ENCODE measurements at places on chromosomes 11 and 22.

DNA sequence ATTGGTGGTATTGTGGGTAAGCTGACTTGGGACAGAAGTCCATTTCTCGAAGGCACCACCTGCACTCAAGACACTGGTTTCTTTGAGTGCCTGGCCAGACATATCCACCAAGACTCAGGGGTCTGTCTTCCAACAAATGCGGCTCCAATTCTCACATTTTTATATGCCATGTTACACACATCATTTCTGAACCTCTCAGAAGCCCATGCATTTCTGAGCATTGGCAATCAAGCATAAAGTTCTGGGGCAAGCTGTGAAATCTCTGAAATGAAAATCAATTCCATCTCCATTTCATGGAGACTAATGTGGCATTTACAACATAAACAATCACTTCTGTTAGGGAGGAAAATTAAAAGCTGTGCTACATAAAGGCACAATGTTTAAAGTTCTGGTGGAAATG is 243.7 kb downstream of the KIRREL3 start:
- DNase-seq, result no peak

DNA sequence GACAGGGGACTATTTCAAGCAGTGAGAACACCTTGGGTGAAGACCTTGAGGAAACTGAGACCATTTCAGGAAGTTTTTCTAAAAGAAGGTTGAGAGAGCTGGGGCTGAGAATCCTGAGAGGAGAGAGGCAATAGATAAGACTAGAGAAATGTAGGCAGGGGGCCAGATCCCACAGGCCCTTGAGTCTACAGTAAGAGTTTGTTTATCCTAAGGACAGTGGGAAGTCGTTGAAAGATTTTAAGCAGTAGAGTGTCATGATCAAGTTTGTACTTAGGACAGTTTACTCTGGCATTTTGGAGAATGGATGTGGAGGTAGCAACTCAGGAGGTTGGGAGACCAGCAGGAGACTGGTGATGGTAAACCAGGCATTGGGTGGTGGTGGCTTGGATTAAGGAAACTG is 17.1 kb downstream of the HSD17B12 start:
- DNase-seq, result no peak

DNA sequence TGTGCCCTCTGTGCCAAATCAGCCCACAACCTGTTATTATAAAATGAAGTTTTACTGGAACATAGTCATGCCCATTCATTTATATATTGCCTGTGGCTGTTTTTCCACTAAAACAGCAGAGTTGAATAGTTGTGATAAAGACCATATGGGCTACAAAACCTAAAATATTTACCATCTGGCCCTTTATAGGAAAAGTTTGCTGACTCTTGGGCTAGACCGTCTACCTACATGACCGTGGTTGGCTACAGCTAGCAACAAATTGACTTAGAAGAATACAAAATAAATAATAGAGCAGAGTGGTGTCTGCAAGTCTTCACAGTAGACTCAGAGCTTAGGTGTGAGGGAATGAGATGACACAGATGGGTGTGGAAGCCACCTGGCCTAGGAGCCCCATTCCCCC is 11.2 kb upstream of the IL18BP start:
- no peak for DNase-seq

DNA sequence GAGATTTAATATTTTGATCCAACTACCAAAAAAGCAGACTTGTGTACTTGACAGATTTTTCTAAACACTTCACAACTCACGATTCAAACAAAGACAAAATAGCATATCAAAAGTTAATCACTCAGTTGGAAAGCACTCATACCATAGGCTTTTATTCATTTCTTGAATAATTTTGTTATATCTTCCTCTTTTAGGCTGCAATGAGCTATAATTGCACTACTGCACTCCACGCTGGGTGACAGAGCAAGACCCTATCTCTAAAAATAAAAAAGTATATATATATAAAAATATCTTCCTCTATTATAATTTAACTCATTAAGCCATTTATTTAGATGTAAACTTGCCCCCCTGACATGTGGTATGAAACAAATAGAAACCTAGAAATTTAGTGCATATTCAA is 19.9 kb downstream of the SC5D start:
- DNase-seq, result no peak

- no peak for DNase-seq
Observed at GRCh38 chr11:35380603-35381002, 38.8 kb downstream of the SLC1A2 start.

DNA sequence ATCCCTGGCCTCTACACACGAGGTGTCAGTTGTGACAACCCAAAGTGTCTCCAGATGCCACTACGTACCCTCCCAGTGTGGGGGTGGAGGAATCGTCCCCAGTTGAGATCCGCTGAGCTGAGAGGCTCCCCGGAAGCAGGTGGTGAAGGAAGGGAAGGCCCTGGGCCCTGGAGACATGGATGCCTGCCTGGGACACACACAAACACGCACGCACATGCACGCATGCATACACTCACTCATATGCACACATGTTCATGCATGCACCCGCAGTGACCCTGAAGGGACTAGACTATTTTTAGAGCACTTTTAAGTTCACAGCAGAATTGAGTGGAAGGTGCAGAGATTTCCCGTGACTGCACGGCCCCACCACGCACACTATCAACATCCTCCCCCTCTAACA is 50.9 kb downstream of the PARVB start:
- no peak for DNase-seq

DNA sequence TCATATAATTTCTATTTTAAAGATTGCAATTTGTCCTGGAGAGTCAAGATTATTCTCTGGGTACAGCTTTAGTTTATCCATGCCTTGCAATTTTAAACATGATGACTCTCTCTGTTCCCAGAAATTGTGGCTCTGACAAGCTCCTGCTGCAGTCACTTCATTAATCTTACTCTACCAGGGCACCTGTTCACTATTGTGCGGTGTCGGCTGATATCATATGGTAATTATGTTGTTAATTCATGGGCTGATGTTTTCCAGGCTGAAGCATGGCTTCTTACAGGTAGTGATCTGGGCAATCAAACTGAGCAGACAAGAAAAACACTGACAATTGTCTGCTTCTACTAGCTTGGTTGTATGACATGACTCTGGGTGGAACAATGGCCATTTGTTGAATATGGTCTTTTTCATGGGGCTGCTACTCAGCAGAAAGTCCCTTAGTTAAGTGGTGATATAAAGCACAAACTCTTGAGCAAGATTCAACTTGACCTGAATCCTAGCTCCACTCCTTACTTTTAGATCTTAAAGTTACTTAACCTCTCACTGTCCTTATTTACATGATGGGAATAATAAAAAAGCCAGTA is 230.7 kb downstream of the FAT3 start:
- DNase-seq, result no peak

DNA sequence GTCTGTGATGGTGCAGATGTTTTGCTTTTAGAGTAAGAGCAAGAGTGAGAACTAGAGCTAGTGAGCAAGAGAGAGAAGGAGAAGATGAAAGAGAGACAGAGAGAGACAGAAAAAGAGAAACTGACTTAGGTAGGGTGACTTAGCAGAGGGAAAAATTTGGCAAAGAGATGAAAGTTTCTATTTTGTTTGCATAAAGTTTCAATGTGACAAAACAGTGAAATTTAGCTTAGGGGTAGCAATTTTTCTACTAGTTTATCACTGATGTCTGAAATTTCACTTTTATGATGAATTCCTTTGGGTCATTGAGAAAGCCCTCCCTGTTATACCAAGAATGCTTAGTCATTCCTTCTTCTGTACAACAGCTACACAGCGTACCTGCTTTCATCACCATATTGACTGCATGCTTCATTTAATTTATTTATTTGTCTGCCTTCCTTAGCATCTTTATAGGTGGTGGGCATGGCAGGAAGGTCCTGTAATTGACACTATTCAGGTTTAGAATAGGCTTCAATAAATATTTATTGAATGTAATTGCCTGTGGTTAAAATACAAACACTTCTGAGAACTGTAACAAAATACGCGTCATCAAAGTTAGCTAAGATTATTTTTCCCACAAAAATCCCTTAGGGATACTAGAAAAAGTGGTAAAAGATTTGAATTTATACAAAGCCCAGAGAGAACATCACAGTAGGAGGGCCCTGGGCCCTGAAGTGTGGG is 19.9 kb upstream of the CTSC start:
- no peak for DNase-seq

GRCh38 chr11:125262194-125262829 is 97.8 kb downstream of the PKNOX2 start:
- DNase-seq, result no peak

GRCh38 chr22:46074771-46075551 is 75.4 kb upstream of the PPARA start:
- no peak for DNase-seq

DNA sequence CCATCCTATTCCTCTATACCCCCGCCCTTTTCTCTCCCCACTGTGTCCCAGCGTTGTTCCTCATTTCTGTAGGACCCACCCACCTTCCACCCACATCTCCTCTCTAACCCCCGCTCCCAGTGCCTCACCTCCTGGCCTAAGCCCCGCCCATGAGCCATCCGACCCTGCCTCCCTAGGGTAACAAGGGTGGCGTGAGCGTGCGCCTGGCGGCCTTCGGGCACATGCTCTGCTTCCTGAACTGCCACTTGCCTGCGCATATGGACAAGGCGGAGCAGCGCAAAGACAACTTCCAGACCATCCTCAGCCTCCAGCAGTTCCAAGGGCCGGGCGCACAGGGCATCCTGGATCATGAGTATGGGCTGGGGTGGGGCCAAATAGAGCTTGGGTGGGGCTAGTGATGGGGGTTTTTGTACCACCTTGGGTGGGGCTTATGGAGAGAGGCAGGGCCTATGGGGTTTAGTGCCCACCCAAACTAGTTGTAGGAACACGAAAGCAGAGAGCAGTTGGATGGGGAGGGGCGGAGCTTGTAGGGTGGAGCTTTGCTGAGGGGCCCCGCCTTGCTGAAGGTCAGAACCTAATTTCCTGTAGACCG is 4.5 kb downstream of the INPP5J start:
- no peak for DNase-seq

- no peak for DNase-seq
Observed at GRCh38 chr11:115303929-115304531, 200.2 kb downstream of the CADM1 start.

DNA sequence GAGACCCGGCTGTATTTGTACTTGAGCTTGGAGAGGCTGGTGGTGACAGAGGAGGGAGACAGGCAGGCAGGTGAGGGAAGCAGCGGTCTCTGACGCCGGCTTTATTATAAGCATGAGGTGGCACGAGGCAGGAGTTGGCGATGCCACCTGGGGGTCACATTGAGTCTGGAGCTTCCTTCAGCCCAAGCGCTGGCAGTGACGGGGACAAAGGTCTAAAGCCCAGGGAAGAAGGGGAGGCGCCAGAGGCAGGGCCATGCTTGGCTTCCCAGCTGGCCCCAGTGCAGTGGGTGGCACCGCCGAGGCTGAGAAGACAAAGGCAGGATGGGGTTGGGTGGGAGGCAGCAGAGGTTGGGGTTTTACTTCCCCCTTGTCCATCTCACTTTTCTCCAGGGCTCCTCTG is 4.5 kb downstream of the FXYD2 start:
- DNase-seq, result no peak

GRCh38 chr22:46735747-46736608 is 2.1 kb downstream of the CERK start:
- DNase-seq, result no peak

- no peak for DNase-seq
Observed at GRCh38 chr11:125170001-125170509, 5.5 kb downstream of the PKNOX2 start.

- no peak for DNase-seq
Observed at GRCh38 chr22:21915624-21916308, 36.9 kb downstream of the PPM1F start.

DNA sequence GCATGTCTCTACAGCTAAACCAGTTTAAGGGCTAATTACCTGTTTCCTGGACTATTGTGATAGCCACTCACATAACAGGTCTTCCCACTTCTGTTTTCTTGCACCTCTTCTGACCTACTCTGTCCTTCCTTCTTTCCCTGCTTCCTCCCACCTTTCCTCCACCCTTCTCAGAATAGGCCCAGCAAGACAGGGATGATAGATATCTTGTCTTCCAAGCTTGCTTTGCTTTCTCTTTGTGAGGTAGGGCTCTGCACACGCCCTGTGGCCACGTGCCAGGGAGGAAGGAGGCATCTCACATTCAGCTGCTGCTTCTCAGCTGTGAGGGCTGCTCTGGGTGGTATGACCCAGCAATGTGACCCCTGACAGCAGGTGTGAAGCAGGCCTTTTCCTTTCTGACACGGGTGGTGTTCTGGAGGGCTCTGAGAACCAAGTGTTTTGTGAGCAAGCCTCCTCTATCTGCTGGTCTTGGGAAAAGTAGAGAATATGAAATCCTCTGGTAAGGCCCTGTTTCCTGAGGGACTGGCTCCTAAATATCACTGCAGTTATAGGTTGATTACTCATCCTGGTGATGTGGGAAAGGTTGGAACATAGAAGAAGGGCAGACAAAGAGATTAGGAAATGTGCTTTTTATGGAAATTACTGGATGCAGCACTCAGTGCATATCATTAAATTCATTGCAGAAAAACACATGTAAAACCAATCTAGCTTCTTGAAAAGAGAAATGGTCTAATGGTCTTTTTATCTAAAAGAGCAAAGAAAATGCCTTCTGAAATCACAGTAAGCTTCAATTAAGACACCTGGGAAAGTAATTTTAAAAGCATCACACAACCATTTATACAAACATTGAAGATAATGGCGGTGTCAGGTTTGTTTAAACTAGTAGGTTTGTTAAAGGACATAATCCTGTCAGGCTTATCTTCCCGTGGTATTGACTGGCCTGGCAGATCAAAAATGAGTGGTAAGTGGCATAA is 8.5 kb downstream of the AMOTL1 start:
- DNase-seq, result no peak

DNA sequence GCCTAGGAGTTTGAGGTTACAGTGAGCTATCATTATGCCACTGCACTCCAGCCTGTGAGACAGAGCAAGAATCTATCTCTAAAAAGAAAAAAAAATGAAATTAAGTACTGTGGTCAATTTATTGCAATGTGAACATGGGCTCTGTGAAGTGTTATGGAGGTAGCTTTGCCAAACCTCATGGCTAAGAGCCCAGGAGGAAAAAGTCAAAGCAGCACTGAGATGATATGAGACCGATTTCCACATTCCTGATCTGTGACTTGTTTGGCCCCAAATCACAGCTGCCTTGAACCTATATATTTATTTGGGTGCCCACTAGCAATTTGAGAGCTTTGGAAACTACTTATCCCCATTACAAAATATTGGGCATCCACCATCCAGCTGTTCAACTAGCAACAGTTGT is 29.8 kb upstream of the TMEM135 start:
- no peak for DNase-seq

DNA sequence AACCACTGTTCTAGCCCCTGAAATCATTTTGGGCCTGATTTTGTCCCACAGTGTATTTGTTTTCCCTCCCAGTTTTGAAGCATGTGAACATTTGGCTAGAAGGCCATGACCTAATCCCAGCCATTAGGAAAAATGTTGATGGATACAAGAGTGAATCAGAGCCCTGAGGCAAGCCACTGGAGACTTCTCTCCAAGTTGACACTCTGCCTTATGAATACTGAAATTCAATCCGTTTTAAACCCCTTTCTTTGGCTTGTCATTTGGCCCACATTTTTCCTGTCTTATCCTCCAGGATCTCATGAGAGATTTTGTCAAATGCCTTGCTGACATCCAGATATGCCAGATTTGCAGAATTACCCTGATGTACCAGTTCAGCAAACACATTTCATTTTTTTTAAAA is 158.8 kb downstream of the FAT3 start:
- DNase-seq, result no peak

GRCh38 chr11:134657631-134658030 is 245.6 kb upstream of the B3GAT1 start:
- DNase-seq, result no peak

GRCh38 chr11:11640996-11641395 is 19.2 kb upstream of the GALNT18 start:
- no peak for DNase-seq
